CD4-positive, CD25-positive, alpha-beta regulatory T cell (primary cell): ENCODE measurements at places on chromosomes 2 and 18.

GRCh38 chr2:154336201-154336600 lies 362.3 kb upstream of the KCNJ3 start:
- DNase-seq: no peak

DNA sequence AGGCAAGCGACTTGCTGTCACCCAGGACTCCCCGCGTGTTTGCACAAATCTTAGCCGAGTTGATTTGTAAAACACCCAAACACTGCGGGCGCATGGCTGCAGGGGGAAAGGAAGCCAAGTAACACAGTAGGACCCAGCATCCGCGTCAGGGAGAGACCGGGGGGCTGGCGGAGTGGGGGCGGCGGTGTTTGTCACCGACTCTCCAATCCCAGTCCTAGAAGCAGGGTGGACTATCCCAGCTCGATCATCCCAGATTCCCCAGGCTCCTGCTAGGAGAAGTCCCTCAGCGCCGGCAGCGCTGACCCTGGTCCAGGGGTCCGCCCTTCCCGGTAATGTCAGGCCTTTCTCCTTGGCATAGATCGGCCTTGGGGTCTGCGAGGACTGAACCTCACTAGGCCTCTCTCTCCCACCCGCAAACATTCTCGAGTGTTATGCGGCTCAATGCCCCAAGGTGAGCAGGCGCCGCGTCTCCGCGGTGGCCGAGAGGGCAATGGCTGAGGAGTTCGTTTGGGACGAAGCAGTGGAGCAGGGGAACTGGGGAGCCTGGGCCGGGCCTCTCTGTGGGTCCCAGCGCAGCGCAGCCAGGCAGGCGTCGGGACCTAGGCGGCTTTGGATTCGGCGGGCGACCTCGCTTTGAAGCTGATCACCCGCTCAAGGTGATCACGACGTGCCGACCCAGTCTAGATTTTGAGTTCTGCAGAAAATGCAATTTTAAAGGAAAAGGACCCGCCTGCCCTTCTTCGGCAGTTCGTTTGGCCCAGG lies 1.5 kb upstream of the GDF7 start:
- no peak for DNase-seq

DNA sequence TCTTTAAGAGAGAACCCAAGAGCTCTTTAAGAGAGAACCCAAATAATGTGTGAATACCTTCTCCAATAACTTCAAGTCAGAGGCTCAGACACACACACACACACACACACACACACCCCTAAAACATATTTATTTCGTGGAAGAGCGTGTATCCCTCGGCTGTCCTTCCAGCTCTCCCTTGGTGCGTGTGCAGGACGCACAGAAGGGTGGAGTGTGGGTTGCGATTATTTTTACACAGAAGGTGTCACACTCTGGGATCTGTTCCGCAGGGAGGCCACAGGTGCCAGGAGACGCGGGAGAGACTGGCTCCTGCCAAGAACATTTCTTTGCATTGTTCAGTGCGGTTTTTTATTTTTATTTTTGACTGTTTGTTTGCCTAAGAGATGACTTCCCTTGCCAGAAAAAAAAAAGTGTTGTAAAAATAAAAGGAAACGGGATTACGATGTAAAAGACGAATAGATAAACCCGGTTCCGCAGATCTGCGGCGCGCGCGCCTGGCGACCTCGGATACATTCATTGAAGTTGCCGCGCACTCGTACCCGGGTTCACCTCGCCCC lies 47.3 kb upstream of the ATP6V1B1 start:
- DNase-seq: no peak

DNA sequence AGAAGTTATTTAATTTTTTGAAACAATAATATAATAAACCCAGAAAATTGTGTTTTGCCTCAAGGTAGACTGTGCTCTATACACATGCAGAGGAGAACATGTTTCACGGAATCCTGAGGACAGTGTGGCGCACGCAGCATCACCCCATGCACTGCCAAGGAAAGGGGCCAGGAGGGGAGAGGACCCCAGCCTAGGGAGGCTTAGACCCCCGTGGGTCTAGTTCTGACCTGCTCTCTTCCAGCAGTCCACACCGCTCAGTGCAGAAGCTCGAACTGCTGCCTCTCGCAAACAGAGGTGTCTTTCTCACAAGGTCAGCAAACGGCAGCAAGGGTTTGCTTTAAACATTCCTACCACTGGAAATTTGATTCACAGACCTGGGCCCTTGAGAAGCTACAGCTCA lies 51.5 kb upstream of the KIDINS220 start:
- no peak for DNase-seq

DNA sequence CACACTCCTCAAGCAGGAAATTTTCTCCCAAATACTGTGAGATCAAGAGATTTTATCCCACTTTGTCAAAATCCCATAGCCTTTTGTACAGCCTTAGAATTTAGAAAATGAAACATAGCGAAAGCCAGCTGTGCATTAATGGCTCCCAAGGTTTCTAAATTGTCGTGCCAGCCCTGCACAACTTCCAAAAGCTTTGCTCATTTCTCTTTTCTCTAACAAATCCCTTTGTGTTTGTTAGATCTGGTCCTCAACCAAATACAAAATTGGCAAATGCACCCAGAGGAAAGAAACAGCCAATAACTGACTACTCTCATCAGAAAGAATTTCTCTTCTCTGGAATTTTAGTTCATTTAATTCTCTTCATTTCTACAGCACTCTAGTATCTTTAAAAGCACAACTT lies 361.1 kb downstream of the INSIG2 start:
- DNase-seq: no peak

DNA sequence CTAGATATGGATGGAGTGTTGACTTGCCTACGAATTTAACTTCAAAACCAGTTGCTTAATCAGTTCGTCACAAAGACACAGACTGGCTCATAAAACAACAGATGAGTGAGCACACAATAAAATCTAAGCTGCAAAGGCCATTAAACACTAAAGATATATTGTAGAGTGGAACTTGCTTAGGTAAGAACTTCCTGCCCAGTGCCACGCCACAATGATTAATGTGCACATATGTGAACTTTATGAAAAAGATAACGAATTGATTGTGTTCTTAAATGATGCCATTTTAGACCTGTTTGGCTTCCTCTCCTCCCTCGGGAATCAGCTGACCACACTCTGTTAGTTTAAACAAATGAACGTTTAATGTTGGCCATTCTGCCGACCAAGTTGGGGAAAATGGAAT lies 2031.3 kb upstream of the CELF4 start:
- DNase-seq: no peak

- no peak for DNase-seq
Observed at GRCh38 chr2:207847807-207848544, 78.3 kb upstream of the FZD5 start.

GRCh38 chr2:31893094-31893493 lies 117.7 kb downstream of the MEMO1 start:
- no peak for DNase-seq

DNA sequence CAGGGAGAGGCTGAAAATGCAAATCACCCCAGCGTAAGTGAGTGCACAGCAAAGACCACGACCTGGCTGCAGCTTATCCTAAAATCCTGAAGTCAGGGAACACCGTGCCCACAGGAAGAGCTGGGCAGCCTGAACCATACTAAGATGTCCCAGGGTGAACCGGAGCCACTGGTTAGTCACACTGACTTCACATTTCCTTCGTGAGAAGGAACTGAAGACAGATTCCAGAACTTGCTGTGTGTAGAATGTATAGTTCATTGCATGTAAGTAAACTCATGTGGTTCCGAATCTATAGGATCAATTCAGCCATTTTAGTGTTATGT lies 84.6 kb upstream of the NDUFV2 start:
- DNase-seq: no peak

DNA sequence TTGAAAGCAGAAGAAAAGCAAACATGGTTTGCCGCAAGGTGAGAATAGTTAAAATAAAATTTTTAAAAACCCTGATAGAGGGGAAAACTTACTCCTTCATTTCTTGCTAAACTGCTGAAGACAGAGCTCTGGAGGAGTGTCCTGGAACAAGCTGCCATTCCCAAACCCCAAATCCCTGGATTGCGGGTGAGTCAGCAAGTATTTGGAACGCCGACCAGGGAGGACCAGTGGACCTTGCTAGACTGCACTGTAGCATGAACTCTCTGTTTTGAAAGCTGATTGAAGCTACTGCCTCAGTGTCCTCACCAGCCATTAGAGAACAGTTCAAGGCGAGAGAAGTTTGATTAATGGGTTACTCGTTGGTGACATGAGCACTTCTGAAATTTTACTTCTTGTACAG lies 99.4 kb upstream of the RASGRP3 start:
- no peak for DNase-seq

DNA sequence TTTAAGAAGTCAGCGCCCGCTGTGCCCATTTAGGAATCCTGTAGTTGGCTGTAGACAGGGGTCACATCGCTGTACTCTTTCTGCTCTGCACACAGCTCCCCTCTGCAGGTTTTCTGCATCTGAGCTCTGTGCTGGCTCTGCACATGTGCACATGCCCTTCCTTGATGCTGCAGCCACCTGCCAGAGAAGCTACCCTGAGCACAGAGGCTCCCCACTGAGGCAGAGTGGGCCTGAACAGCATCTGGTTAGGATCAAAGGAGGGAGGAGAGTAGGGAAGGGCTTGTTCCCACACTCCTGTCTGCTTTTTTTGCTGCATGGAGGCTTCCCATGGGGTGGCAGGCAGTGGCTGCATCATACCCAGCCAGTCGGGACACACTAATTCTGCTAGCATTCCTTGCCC lies 238.9 kb downstream of the FHOD3 start:
- no peak for DNase-seq

DNA sequence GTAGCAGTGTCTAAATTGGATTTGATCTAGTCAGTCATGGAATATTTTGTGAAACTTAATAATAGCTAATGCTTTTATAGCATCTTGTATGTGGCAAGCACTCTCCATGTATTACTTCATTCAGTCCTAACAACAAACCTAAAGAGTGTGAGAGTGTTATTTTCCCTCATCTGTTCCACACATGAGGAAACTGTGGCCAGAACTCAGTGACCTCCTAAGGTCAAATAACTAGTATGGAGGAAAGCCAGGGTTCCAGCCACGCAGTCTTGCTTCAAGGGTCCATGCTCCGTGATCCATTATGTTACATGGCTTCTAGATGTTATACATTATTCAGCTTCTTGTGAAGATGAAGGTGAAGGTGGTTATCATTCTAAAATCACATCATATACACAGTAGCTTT lies 45.5 kb downstream of the TWSG1 start:
- no peak for DNase-seq

DNA sequence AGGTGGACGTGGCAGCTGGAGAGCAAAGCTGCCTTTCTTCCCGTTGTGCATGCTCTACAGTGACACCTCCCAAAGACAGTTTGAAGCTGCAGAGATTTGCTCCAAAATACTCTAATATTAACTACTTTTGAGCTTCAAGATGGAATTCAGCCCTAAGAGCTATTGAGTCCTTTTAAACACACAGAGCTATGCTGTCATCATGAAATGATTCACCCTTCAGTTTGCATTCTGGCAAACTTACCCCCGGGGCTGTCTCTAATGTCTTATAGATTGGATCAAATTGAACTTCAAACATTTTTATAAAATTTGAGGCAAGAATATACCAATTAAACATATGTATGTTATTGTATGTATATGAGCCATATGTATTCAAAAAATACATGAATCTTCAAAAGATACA lies 110.7 kb upstream of the EFEMP1 start:
- DNase-seq: no peak

DNA sequence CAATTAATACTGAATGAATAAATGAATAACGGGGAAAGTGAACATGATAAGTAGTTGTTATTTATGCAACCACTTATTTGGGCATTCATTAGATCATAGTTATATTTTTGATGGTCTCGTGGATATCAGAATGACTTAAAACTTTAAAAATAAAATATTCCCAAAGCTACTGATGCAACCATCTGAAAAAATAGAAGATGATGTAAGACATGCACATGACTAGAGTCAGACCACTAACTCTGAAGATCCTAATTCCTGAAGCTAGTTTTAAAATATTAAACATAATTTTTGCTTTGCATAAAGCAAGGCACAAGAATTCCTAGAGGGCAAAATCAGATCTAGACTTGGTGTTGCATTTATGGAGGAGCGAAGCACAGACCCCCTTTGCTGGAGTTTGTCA lies 616.1 kb downstream of the IRS1 start:
- no peak for DNase-seq

GRCh38 chr2:228869636-228870264 lies 401.3 kb downstream of the PID1 start:
- no peak for DNase-seq

DNA sequence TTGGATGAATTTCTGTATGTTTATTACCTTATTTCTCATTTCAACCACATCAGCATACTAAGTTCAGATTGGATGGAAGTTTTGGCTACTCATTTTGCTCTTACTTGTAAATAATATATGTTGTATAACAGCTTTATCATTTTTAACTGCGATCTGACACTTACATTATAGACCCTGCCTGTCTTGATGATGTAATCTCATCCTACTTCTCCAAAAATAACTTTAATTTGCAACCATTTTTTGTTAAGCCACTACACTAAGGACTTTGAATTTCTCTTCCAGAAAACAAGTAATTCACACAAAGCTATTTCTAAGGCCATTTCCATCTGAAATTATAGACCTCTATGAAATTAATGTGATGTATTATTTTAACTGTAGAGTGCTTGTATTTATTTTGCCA lies 240.7 kb downstream of the WDR7 start:
- DNase-seq: no peak

GRCh38 chr2:16040271-16041010 lies 100.1 kb downstream of the MYCN start:
- DNase-seq: no peak

DNA sequence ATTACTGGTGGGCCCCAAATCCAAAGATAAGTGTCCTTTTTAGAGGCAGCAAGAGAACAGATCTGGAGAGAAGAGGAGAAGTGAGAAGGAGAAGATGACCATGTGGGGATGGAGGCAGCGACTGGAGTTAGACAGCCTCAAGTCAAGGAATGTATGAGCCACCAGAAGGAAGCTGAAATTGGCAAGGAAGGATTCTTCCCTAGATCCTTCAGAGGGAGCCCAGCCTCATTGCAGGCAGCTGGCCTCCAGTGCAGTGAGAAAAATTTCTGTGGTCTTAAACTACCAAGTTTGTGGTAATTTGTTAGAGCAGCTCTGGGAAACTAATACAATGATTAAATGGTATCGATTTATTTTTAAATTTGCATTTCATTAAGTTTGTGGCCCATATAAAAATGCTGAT lies 167.9 kb downstream of the NCKAP5 start:
- DNase-seq: no peak

- DNase-seq: no peak
Observed at GRCh38 chr2:40997362-40997761, 545.5 kb upstream of the SLC8A1 start.

DNA sequence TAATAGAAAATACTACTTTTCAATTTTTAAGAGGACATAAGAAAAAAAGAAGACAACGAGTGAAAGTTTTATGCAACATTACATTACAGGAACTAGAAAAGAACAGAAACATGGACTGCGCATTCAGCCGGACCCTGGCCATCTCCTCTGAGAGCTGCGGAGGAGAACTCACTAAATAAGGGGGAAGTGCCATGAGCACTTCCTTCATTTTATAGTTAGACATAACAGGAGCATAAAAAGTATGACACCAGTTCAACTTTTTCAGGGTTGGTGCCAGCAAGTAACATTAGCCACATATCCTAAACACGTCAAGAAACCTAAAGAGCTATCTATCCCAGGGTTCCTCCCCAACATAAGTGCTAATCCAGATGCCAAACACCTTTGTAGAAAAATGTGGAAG lies 78.0 kb upstream of the SERTAD2 start:
- DNase-seq: no peak
